T-helper 1 cell (primary cell): ENCODE measurements at places on chromosomes 4 and X.
A peak's percentile ranks its signal among the peaks of the same experiment; 100 is the strongest.

GRCh38 chr4:54274795-54275665 is 45.9 kb downstream of the PDGFRA start:
- no peak for DNase-seq

- no peak for DNase-seq
Observed at GRCh38 chrX:680062-680461, 49.5 kb downstream of the SHOX start.

DNA sequence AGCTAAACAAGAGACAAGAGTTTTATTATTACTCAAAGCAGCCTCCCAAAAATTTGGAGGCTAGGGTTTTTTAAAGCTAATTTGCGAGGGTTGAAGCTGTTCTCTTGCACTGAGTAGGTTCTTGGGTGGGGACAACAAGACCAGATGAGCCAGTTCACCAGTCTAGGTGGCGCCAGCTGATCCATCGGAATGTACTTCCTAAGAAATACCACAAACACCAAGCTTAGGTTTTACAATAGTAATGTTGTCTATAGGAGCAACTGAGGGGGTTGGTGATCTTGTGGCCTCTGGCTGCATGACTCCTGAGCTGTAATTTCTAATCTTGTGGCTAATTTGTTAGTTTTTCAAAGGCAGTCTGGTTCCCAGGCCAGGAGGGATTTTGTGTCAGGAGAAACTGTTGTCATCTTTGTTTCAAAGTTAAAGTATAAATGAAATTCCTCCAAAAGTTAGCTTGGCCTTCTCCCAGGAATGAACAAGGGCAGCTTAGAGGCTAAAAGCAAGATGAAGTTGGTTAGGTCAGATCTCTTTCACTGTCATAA is 130.6 kb downstream of the SLC7A11 start:
- no peak for DNase-seq

DNA sequence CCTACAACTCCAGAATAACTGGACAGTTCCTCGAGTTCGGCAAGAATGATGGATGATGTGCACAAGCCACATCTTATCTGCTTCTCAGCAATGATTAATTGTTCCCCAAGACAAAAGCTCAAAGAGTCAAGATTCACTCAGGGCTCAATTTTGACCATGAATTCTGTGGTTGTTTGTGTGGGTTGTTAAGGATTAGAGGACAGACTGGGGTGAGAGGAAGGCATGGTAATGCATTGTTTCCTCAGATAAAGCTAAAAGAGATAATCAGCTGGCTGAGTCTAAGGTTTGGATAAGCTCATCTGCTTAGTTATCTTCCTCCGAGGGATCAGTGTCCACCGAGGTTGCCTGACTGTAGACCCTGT is 161.0 kb downstream of the CPEB2 start:
- no peak for DNase-seq

DNA sequence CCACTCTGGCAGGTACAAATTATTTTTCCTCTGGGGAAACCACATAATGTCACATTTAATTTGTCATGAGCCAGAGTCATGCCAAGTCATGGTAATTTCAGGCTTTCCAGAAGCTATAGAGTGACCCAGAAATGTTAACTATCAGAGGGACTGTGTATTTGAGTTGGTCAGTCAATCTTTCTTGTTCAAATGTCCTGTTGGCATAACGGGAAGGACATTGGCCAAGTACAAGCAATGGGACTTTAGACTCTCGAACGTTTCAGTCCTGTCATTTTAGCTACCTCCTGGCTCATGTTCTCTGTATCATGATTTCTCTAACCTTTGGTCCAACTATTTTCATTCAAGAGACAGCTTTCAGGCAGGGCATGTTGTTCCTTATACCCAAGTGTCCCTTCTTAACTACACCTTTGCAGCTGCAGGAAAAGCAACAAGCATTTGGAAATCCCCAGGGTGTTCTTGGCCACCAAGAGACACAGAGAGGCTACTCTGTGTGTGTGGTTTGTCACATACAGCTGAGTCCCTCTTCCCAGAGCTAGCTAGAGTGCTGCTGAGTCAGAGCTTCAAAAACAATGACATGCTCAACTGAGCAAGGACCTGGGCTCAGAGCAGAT is 142.6 kb downstream of the EGF start:
- DNase-seq = no peak

- DNase-seq = no peak
Observed at GRCh38 chrX:25156323-25156722, 140.6 kb upstream of the ARX start.

DNA sequence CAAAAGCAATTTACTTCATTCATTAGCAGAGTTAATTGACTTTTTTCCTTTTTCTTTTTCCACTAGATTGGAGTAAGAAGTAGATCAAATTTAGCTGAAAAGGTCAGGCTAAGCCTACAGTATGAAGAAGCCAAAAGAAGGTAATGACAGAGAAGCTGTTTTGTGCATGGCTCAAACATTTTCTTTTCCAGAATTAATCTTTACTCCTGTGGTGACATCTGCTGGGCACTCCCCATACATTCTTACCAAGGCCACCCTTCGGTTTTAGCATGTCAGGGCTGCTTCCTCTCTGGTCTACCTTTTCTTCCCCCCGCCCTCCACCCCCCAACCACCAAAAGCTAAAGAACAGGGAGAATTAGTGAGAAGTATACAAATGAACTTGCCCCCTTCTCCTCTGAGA is 70.2 kb downstream of the CLDN22 start:
- no peak for DNase-seq

DNA sequence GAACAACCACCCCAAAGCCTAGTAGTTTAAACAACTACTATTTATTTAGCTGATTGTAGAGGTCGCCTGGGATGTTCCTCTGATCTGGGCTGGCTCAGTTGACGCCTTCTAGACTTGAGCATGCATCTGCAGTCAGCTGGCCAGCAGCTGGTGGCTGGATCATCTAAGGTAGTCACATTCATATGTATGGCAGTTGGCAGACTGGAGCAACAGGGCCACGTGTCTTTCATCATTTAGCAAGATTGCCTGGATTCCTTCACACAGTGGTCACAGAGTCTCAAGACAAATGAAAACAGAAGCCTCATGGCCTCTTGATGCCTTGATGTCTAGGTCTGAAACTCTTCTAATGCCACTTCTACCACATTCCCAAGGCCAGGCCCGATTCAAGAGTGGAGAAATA is 220.6 kb upstream of the S100G start:
- no peak for DNase-seq

GRCh38 chrX:101219116-101219863 is at the start of gene DRP2:
Gene DRP2 (plus strand): TSS chrX:101219786. CDS start chrX:101231648, 11,862 bp downstream.
- no peak for DNase-seq

DNA sequence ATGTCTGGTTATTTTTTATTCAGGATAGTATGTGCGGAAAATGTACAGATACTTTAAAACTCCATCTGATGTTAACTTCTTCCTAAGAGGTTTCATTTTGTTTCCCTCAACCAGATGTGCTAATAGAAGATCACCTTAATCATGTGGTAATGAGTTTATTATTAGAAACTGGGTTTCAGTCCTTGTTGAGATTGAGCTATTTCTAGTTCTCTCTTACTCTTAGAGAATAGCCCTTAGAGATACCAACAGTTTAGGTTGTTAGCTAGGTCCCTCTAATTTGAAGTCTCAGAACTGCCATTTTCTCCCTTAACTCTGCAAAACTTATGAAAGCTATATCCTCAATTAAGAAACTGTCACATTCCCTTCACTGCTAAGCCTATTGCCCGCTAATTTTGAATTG is 13.0 kb downstream of the FAM47A start:
- no peak for DNase-seq

DNA sequence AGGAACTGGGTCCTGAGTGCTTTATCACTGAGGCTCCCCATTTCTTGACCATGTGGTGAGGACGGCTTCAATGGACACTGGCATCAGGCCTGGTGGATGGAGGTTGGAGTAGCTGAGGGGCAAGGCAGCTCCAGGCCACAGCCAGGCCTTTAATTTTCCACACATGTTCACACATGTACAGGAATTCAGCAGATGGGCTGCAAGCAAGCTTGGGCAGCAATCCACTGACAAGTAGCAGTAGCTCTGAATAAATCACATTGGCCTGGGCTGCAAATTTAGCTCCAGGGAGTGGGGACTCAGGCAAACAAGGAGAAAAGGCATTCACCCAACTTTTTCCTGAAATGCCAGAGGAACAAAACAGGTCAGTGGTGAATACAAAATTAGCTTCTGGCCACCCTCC is 107.8 kb upstream of the SCML1 start:
- DNase-seq = no peak

- DNase-seq = no peak
Observed at GRCh38 chr4:60128888-60129287, 1071.2 kb upstream of the ADGRL3 start.

- DNase-seq = no peak
Observed at GRCh38 chrX:75086731-75087195, 69.3 kb downstream of the ABCB7 start.

DNA sequence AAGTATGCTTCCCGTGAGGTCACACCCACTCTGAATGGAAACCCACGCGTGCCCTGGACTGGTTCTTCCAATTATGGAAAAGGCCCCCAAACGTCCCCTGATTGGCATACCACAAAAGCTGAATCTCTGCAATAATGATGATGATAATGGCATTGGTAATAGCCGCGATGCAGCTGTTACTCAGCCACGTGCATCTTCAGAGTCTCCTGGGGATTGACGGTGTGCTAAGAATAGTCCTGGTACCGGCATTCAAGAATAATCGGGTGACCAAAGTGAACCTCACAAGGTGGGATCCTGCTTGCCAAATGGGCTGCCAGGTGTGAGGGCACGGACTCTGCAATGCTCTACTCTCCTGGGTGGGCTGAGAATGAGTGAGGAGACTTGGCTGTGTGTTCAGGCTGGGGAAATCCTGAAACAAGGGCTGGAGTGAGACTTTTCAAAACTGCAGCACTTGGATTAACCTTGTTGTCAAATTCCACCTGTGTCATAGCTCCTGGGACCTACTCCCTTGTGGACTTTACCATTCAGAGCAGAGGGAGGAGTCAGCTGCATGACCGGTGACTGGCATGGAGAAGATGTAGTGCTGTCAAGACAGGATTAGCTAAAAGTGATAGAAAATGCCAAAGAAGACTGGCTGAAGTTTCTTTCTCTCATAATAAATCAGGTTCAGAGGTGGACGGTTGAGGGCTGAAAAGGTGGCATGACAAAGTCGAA is 615.4 kb downstream of the MID1IP1 start:
- no peak for DNase-seq

- DNase-seq = peak; percentile 12
Observed at GRCh38 chr4:15756361-15756861, 21.7 kb upstream of the CD38 start.

- DNase-seq = no peak
Observed at GRCh38 chr4:73053974-73054480, 15.5 kb downstream of the COX18 start.

GRCh38 chr4:109007976-109008375 is 245.1 kb upstream of the ETNPPL start:
- DNase-seq = no peak

DNA sequence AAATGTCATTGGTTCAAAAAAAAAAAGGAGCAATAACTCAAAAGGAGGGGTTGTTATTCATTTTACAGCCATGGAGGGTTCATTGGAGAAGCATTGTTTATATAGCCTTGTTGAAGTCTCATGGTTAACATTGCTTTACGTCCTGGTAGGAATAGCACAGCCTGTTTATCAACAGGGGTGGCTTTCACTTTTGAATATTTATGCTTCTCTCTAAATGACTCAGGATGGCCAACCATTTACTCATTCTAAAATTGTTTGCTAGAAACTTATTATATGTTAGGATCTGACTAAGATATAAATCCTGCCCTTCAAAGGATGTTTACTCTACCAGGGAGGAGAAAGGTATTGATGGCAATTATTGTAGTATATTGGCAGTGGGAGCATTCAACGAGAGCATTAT is 534.1 kb upstream of the GALNTL6 start:
- DNase-seq = no peak

DNA sequence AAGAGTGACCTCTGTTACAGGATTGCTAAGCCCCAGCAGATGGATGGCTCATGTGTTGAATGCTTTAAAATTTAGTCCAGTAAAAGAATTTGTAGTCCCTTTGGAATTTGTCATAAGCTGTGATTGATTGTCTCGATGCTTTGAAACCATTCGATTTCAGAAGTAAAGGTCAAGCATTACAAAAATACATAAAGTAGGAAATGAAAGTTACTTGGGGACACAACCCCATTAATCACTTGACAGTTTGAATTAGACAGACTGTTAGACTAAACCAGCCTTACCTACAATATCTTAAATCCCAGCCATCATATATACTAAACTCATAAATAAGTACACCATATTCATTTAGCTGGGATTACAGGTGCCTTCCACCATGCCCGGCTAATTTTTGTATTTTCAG is 6.6 kb downstream of the REST start:
- no peak for DNase-seq

- no peak for DNase-seq
Observed at GRCh38 chrX:120305531-120306141, 5.6 kb downstream of the TMEM255A start.

GRCh38 chrX:17842769-17843525 is 18.2 kb downstream of the RAI2 start:
- no peak for DNase-seq

DNA sequence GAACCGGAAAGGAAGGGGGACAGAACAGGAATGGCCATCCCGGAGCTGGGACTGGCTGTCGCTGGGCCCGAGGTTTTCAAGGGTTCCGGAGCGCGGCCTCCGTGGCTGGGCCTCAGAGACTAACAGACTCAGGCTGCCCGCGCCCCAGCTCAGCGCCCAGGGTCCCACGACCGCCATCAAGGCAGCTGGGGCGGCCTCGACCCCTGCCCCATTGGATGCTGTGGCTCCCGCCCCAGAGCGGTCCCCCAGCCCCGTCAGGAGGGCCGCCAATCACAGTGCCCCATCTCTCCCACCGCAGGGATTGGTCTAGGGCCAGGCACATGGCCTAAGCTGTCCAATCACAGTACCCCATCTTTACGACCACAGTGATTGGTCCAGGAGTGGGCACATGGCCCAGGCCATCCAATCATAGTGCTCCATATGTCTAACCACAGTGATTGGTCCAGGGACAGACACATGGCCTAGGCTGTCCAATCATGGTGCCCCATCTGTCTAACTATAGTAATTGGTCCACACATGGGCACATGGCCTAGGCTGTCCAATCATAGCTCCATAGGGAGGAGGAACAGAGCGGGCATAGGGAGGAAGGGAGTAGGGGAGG is 105.3 kb upstream of the NKX1-1 start:
- DNase-seq = peak; percentile 77

GRCh38 chr4:142351958-142352357 is 494.1 kb downstream of the INPP4B start:
- no peak for DNase-seq

DNA sequence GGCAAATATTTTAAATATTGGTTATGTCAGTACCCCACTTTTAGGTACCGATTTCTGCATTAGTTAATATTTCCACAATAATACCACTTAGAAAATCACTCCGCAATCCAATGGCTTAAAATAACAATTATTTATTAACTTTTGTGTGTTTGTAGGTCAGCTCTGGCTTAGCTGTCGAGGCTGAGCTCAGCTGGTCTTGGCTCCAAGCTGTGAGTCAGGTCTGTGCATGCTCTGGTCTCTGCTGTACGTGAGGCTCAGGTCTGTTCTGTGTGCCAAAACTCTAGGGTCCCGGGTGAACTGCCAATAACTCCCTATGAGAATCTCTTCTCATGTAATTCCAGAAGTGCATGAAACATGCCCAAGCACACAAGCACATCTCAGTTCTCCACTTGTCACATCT is 245.8 kb upstream of the GK2 start:
- no peak for DNase-seq
